ENCODE measurements at places on chromosomes 7 and 10. TPM values are rescaled to one million over a fixed set of nuclear protein-coding genes. Genes with fewer than 3 reads are reported as not detected.

DNA sequence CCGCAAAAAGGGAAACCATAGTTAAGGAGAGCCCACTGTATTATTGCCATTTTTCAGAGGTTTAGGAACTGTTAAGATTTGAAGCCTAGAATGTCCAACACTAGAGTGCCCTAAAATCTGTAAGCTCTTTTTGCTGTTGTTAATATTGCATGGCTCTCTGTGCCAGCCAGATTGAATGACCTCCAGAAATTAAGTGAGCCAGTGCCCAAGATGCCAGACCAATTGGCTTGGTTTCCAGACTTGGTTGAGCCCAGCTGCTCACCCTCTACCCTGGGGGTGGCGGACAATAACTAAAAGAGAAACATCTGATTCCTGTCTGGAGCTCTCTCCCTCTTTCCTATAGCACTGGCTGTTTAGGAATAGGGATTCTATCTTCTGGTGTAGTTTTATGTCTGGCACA is 340.1 kb downstream of the PHF14 start:
- no peak for DNase-seq

DNA sequence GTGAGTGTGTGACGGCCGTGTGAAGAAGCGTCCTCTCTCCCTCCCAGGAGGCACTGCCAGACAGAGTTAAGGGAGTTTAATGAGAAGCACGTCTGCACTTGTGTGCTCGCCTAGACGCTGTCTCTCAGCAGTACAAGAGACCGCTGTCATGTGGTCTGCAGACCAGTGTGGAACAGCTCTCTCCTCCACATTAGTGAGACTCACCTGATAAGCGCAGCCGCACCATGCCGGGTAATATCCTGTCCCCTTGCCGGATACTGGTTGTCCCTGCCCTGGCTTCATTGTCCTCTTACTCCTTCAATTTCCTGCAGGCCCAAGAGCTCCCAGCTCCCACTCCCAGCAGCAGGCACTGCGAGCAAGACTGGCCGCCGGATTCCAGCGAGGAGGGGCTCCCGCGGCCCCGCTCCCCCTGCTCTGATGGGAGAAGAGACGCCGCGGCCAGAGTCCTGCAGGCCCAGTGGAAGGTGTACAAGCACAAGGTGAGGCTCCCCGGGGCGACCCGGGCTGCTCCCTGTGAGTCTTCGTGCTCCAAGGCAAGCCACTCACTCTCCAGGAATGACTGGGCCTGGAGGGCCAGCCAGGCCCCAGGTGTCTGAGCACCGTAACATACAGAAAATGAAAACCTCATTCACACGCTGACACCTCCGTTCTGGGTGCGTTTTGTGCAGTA is 33.5 kb upstream of the TTYH3 start:
- DNase-seq, result no peak

TFAM gene
- total RNA-seq, result 25.8 TPM

GRCh38 chr10:21041763-21042458 is 144.8 kb upstream of the NEBL start:
- DNase-seq, result no peak

ZNF394 gene
- 19.4 TPM for total RNA-seq

GRCh38 chr10:3034616-3035015 is 32.7 kb upstream of the PFKP start:
- no peak for DNase-seq

MYL10 gene
- not detected for total RNA-seq

ALOX5 gene
- total RNA-seq, result not detected

DNA sequence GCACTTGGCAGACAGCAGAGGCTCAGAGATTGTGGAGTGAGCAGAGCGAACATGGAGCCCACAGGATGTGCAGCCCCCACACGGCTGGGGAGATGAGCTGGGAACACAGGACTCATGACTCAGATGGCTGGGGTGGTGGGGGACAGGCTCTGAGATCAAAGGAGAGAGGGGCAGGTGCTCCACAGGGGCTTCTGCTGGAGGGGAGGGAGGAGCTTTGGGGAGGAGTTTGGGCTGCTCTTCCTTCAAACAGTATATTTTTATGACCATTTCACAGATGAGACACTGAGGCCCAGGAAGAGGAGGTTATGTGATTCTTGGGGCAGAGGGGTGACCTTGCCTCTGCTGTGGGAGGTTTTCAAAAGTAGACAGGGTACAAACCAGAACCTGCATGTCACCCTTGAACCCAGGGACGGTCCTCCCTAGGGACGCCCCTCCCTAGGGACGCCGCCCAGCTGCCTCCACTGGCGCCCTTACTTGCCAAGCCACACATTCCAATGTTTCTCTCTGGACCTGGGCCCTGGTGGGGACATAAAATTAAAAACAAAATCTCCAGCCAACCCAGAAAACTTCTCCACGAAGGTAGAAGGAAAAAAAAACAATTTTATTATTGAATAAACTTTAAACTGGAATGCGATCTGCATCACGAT is 981 bp upstream of the CRYGN start:
- DNase-seq, result no peak

- DNase-seq, result peak; percentile 29
These were observed 27.1 kb downstream of the KLF6 start for GRCh38 chr10:3757638-3758490.

- no peak for DNase-seq
These were observed 327.3 kb downstream of the PHTF2 start for GRCh38 chr7:78125884-78126283.

DNA sequence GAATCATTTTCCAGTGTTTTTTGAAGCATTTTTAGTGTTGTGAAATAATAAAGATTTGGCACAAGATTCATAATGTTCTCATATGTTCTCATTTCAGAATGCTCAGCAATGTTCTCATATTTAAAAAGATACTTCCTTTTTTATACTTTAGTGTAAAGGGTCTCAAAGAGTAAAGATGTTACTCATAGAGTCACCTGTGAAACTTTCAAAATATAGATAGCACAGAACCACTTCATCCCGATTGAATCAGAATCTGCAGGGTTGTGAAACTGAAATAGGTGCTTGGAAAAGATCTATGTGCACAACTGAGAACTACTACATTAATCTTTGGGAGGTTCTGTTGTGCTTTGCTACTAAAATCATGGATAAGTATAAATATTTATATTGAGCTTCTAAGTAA is 144.7 kb downstream of the MDFIC start:
- no peak for DNase-seq

GRCh38 chr7:28813243-28813962 is 144.7 kb downstream of the TRIL start:
- no peak for DNase-seq

DNA sequence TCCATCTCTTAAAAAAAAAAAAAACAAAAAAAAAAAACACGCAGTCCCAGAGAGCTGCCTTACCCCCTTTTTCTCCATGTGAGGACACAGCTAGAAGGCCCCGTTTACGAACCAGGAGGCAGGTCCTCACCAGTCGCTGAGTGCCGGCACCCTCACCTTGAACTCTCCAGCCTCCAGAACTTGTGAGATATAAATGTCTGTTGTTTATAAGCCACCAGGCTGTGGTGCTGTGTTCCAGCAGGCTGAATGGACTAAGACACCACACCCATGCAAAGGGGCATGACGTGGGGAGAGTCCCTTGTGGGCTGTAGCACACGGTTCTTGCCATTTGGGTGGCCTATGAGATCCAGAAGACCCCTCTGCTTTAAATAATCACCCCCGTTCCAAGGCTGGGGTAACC is 17.2 kb downstream of the ECHDC3 start:
- DNase-seq, result no peak

ADRB1 gene
- total RNA-seq, result 7.2 TPM

VOPP1 gene
- total RNA-seq, result 108 TPM

GRCh38 chr7:18116661-18117060 is 89.0 kb upstream of the PRPS1L1 start:
- no peak for DNase-seq

GRCh38 chr7:137839903-137840779 is 6.6 kb downstream of the DGKI start:
- DNase-seq, result no peak

DNA sequence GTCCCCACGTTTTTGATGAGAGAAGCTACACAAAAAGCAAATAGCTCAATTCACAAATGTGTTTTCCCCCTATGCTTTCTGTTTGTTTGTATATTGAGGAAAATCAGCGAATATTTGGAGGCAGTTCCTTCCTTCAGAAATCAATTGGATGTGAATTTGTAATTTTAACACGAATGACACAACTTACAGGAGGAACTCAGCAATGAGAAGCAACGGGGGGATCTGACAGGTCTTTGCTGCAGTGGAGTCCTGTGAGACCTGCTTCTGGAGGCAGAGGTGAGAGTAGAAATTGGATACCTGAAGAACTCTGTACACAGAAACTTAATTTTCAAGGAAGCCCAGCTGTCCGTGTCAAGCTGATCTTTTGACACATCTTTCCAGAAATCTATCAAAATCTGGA is 370.4 kb downstream of the GFRA1 start:
- no peak for DNase-seq

- DNase-seq, result no peak
These were observed 509 bp upstream of the ING3 start for GRCh38 chr7:120949998-120950538.

DNA sequence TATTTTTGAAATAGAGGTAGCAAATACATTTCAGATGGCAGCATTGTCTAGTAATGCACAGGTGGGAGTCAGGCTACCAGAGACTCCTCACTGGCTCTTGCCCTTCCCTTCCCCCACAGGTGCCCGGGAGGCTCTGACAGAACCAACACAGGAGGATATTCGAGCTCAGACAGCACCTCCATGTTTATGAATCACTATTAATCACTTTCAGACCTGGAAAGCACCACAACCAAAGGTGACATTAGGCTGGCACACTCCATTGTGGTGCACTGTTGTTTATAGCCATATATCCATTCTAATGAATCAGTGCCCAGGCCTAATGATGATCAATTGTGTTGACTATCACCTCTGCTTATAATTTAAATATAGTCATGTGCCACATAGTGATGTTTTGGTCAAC is 107.8 kb upstream of the NAMPT start:
- DNase-seq, result no peak

- DNase-seq, result no peak
These were observed 43.1 kb downstream of the BRAF start for GRCh38 chr7:140881507-140882228.

Measured in dermis microvascular lymphatic vessel endothelial cell (primary cell).